RCC 7860 (cell line): ENCODE measurements at places on chromosomes 7 and 10.

DNA sequence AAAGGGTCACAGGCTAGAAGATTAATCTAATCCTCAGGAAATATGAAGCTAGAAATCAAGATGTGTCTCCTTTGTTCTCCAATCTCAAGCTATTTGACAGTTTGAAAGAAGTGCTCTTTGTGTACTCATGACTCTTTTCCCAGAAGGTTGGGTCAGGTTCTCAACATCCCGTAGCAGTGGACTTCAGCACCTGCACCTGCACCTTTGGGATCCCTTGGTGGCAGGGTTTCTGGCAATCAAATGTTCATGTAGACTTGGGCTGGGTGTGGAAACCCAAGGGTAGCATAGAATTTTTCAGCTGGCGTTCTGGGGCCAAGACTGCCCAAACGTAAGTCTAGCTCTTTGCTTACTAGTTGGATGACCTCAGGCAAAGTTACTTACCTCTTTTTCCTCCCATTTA, 134.4 kb downstream of the ADRA2A start:
- no peak for DNase-seq

- DNase-seq = no peak
These were observed 521.8 kb upstream of the DPP6 start for GRCh38 chr7:153530441-153530840.

GRCh38 chr7:97731736-97732564, at the start of gene TAC1:
Gene TAC1 (plus strand): TSS chr7:97732086. CDS start chr7:97732613, 527 bp downstream.
- no peak for DNase-seq

DNA sequence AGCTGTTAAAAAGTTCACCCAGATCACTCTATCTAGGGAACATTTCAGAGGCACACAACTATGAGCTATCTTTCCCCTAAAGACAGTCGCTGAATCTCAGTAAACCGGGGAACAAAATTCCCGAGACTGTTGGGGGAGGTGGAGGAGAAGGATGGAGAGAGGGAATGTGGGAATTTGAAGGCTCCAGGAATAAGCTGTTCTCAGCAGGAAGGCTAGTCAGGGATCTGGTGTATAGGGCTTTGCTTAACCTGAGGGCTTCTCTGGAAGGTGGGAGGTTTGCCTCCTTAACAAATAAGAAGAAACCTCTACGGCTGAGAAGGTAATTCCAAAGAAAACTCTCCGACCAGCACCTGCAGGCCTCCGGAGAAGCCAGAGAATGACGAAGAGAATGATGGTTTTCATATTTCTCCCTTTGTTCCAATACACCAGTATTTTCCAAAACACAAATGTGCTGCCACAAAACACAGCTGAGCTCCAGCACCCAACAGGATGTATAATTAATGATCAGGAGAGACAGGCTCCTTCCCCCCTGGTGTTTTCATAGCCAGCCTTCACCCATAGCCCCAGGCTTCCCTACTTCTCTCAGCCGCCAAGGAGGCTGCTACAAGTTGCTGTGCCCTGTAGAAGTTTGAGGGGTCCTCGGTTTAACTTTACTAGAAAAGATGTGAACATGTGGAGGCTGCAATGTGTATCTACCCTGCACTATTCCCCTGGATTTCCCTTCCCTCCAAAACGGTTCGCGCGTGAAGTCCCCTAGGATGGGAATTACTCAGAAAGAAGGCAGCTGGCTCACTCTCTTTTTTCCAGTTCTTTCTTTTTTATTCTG, 2.0 kb downstream of the KCNMA1 start:
- no peak for DNase-seq

GRCh38 chr7:28698840-28699239, 259.3 kb downstream of the TRIL start:
- no peak for DNase-seq

DNA sequence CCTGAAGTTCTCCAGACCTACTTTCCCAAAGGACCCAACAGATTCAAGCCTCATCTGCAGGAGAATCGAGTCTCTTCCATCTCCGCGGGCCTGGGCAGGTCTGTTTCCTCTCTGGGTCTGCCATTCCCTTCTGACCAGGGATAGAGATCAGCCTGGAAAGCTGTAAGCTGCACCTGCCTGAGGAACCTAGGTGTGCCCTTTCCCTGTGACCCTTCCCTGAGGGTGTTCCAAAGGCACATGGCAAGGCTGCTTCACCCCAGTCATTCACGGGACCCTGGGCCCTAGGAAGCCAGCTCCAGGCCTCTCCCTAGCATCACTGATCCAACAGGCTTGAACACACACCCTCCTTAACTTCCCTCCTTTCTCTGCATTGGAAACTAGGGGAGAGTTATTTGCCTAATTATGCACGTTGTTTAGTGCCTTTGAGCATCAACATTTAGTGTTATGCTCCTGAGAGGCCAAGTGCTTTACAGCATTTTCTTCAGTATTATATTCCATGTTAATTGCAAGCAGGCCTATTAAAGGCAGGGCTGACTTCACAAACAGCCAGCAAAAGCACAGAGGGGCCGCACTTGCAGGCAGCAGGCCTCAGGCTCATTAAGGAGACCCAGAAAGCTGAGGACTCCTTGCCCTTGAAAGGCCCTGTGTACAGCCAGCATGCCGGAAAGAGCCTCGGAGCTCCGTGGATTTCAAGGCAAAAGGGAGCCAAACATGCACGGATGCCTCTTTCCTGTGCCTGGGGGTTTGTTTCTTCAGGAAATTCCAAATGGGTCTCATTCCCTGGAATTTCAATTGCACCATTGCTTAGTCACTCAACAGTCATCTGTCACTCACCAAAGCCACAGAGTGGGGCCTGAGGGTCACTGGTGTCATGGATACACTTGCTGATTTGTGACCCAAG, 91.0 kb upstream of the FAM20C start:
- peak; percentile 95 for DNase-seq

DNA sequence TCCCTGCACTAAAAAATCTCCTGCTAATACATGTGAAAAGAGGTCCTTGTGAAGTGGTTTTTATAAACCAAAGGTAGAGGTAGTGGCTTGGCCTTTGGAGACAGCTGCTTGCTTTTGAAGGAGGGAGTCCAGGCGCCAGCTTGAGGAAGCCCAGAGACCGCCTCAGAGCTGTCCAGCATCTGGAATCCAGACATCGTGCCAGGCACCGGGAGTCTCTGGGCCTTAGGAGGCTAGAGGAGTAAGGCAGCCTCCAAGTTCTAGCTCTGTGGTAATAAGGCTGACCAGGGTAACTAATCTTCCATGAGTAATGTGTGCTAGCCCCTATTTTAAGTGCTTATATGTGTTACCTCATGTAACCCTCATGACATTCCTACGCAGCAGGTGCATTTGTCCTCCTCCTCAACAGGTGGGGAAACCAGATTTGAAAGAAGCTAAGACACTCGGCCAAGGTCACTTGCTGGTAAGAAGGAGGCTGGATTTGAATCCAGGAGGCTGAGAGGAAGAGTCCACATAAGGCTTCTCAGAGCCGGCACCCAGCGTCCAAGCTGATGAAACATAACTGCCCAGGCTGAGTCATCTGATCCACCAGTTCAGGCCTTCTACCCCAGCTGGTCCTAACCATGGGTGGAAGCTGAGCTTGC, 26.1 kb downstream of the PRLHR start:
- DNase-seq = no peak
